ENCODE measurements at places on chromosomes 11 and 22.

DNA sequence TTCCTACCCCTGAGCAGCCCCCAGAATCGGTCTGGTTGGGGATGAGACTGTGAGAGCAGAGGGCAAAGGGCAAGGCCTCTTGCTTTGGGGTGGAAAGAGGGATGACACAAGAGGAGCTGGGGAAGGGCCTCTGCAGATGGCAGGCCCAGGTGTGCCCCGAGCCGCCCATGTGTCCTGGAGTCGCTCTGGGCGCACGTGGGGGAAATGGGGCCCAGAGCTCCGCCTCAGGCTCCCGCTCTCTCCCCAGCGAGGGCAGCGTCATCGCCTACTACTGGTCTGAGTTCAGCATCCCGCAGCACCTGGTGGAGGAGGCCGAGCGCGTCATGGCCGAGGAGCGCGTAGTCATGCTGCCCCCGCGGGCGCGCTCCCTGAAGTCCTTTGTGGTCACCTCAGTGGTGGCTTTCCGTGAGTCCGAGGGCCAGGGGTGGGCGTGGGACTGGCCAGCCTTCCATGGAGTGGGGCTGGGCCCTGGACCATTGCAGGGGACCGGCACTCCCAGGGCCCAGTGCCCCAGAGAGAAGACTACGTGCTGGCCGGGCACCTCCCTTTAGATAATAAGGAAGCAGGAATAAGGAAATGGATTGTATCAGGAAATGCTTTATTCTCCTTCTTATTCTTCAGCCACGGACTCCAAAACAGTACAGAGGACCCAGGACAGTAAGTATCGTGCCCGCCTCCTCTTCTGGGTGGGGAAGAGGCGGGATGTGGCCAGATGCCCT is 30.1 kb downstream of the ST14 start:
- no peak for DNase-seq

DNA sequence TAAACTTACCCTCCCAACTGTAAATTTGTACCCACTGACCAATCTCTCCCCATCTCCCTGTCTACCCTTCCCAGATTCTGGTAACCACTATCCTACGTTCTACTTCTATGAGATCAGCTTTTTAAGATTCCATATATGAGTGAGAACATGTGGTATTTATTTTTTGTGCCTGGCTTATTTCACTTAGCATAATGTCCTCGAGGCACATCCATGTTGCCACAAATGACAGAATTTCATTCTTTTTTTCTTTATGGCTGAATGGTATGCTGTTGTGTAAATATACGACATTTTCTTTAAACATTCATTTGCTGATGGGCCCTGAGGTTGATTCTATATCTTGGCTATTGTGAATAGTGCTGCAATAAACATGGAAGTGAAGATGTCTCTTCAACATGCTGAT is 74.7 kb upstream of the RRM1 start:
- DNase-seq: no peak

DNA sequence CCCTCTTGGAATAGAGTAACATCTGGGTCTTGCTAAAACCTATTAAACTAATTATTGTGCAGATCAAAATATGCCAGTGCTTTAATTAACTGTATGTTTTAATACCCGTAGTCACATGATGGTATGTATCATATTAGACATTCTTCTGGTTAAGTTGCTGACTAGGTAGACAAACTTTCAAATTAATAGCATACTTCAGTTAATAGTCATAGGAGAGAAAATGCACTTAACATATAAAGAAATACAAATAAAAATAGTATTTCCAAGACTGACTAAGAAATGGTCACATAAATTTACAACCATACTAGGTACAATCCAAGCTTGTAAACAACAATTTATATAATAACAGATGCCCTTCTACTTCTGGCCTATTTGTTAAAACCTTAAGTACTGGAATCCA is 7.6 kb upstream of the EXPH5 start:
- no peak for DNase-seq

DNA sequence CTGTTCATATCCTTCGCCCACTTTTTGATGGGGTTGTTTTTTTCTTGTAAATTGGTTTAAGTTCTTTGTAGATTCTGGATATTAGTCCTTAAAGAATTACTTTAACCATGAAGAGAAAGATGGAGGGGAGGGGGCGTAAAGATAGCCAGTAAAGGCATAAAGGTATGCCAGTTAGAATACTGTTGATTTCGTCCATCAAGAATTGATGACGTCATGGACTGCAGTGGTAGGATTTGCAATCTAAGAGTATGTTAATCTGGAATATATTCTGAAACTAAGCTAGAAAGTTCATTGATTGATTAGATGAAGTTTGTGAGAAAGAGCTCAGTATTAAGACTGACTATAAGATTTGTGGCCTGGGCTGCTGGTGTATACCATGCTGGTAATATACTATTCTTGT is 856.1 kb downstream of the NTM start:
- DNase-seq: no peak

- no peak for DNase-seq
These were observed 22.7 kb upstream of the BDNF start for GRCh38 chr11:27722953-27723344.

GRCh38 chr11:134545521-134545920 is 133.5 kb upstream of the B3GAT1 start:
- no peak for DNase-seq

GRCh38 chr22:42780070-42780540 is 59.4 kb upstream of the A4GALT start:
- no peak for DNase-seq

- DNase-seq: no peak
These were observed 11.7 kb downstream of the MRTFA start for GRCh38 chr22:40624770-40625169.

DNA sequence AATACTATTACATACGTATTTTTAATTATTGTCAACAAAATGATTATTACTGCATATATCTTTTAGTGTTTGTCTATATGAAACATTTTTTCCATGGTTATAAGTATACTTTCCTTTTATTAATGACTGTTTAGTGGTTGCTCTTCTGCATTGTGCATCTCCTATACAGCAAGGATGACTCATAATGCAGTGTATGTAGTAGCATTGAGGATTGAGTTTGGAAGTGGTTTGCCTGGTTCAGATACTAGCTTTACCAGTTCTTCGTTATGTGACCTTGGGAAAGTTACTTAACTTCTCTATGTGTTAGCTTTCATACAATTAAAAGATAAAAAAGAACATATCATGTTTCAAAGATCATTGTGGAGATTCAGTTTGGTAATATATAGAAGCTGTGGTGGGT is 44.1 kb downstream of the CHORDC1 start:
- DNase-seq: no peak

DNA sequence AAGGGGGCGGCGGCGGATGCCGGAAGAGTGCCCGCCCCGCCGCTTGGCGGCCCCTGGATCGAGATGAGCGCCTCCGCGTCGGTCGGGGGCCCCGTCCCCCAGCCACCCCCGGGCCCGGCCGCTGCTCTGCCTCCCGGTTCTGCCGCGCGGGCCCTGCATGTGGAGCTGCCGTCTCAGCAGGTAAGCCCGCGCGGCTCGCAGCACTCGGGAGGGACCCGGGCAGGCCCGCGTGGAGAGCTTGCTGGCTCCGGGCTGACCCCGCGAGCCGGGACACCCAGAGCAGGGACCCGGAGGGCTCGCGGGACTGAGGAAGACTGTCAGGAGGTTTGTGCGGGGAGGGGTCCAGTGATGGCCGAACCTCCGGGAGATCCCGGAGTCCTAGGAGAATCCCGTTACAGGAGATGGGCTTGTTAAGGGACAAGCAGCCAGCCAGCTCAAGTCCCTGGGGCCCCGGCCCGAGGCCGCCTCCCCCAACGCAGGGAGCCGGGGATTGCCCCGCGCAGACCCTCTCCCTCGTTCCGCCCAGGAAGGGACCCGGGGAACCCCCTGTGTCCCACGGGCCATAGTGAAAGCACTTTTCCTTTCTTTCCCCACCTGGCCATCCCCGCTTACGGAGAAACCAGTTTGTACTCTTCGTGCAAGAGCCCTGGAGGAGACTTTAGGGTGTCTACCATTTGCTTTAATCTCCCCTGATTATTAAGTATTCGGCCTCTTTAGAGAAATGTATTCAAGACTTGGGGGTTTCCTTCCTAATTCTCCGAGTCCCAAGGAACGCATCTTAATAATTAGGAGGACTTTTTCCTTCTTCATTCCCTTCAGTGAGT is 547 bp downstream of the UVRAG start:
- no peak for DNase-seq

GRCh38 chr11:108498816-108499408 is 728 bp upstream of the POGLUT3 start:
- no peak for DNase-seq

DNA sequence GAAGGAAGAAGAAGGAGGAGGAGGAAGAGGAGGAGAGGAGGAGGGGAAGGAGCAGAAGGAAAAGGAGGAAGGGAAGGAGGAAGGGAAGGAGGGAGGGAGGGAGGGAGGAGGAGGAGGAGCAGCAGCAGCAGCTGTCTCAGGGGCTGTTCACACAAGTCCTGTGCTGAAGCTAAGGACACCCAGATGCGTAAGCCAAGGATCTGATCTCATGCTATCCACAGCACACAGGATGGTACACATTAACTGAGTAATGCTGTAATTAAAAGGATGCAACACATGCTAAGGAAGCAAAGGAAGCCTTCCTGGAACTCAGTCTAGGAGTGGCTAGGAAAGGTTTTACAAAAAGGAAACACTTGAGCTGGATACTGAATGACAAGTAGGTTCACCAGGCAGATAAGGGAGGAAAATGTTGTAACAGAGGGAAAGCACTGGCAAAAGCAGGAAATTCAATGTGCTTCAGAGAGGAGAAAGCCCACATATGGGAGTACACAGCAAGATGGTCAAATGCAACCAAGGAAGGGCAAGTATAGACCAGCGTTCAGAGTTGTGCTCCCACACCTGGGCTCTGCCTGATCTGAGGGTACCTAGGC is 32.0 kb downstream of the TRIM66 start:
- no peak for DNase-seq

DNA sequence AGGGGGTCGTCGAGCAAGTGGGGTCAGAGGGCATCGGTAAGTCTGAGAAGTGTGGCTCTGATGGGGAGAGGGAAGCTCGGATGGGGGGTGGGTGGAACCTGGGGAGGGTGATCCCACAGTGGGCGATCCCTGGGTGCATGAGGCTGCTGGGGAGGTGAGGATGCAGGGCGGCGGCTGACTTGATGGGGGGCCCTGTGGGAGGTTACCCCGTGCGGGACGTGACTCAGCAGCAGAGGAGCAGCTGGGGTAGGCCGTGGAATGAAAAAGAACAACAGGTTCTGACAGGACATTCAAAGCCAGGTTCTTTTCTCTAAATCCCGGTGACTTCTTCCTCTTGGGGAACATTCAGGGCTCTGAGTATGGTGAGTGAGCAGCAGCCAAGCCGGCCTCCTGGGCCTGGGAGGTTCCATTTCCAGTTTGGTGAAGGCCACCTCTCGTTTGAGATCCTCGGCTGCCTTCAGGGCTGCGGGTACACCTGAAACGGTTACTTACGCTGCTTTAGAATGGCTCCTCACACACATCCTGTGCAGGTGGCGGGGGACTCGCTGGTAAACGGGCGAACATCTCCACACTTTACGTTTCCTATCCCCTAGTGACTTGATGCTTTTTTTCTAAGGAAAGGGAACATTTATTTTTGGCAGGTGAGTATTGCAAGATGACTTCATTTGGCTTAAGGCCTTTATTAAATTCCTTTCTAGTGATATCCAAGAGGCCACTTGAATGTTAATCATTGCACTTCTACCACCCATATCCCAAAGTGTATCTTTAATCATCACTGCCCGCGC is 278.2 kb downstream of the TBC1D22A start:
- no peak for DNase-seq

DNA sequence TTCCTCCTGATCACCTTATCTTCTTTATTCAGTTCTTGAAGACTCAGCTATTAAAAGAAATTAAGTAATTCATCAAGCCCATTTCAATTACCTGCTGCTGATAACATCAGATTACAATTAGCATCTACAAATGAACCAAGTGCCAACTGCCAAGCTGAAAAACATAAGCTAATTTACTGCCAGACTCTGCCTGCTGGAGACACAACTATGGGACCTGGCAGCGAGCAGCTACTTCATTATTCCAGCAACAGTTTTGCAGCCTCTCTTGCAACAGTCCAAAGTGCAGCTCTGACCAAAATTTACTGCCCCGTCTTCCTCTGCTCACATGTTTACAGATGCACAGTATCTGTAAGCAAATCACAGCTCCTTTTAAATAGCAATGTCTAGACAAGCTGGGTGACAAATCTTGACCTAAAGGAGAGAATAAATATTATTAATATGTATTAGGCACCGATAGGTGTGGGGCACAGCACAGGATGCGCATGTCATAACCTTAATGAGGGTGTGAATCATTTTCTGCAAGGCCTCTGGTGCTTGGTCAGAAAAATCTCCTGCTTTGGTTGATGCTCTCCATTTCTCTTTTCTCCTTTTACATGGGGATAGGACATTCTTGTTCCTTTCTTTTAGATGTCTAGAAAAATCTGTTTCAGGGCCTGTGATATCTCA is 232.2 kb upstream of the PITPNB start:
- no peak for DNase-seq

DNA sequence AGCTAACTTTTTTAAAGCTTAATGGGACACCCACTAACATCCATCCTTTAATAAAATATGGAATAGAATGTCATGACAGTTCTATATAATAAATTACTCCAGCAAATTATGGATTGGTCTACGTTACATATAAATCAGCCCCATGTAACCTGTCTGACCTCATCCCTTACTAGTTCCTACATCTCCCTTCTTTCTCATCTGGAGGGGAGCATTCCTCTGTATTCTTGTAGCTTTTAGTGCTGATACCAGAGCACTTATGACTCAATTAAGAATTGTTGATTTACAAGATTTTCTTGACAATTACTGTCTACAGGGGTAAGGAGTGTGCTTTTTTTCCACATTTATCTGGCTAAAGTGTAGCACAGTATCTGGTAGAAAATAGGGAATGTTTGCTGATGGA is 523.7 kb downstream of the FAM181B start:
- no peak for DNase-seq

GRCh38 chr11:10107497-10107896 is 186.5 kb downstream of the SBF2 start:
- no peak for DNase-seq

DNA sequence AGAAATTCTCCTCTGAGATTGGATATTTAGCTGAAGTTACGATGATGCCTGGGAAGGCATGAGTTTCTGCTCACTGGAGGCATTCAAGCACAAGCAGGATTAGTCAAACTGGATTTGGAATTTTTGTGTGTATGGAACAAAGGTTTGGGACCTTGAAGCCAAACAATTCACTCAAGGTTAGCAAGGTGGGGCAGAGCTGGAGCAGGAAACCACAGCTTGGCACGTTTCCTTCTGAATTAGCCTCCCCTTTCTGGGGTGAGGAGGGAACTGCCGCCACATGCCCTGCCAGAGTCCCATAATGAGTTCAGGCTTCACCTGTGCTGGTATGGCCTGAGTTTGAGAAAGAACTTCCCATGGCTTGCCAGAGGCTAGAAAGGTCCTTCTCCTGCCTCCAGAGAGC is 50.9 kb upstream of the RRAS2 start:
- no peak for DNase-seq

DNA sequence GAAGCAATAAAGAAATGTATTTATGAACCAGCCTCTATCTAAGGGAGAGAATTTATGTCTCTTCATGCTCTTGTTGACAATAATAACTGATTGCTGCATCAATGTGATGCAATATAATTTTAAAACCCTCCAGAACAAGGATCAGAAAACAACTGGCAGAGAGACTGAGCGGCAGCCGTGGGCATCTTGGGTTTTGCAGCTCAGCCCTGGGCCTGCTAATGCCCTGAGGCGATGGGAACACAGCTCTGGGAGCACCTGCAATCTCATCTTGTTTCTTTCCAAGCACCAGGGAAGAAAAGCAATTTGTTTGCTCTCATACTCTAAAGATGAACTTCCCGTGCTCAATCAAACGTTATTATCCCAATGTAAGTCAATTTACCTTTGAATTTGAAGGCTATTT is 245.7 kb downstream of the ST3GAL4 start:
- no peak for DNase-seq
